ENCODE measurements at places on chromosomes 5 and 9. TPM values are rescaled to one million over a fixed set of nuclear protein-coding genes. Genes with fewer than 3 reads are reported as not detected.

- peaks cover 17% of the 10 kb centered on the region for H3K27me3 ChIP-seq
- H3K4me1 ChIP-seq: no peaks in the 10 kb centered on the region
- no peak overlapping the region for H3K27ac ChIP-seq
- peak; percentile 38 for DNase-seq
- no peak overlapping the region for H3K4me3 ChIP-seq
- peaks cover 13% of the 10 kb centered on the region for H3K36me3 ChIP-seq
Observed at GRCh38 chr5:159386028-159386711, 55.9 kb upstream of the IL12B start.

DNA sequence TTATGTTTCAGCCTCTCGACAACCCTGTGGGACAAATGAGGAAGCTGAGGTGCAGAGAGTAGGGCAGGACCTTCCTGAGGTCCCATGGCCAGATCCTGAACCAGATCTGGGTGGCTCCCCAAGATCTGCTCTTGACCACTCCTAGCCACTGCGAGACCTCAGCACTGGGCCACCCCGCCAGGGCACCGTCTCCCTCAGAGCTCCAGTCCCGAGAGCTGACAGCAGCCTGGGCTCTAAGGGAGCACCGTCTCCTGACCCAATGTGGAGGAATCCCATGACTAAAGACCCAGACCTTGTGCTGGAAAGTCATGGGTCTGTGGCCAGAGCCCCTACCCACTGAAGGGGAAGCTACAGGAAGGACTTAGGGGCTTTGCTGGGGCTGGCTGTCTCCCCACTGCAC, 4.5 kb upstream of the LMX1B start:
- H3K27me3 ChIP-seq: peaks cover 59% of the 10 kb centered on the region
- H3K4me3 ChIP-seq: no peak overlapping the region
- DNase-seq: no peak
- H3K4me1 ChIP-seq: peaks cover 8% of the 10 kb centered on the region

- H3K4me1 ChIP-seq: peaks cover 18% of the 10 kb centered on the region
- no peaks in the 10 kb centered on the region for H3K36me3 ChIP-seq
- no peak for DNase-seq
- peaks cover 1% of the 10 kb centered on the region for H3K27me3 ChIP-seq
- H3K4me3 ChIP-seq: no peak overlapping the region
- no peak overlapping the region for H3K27ac ChIP-seq
Observed at GRCh38 chr9:129323376-129323998, 145.4 kb upstream of the IER5L start.

DNA sequence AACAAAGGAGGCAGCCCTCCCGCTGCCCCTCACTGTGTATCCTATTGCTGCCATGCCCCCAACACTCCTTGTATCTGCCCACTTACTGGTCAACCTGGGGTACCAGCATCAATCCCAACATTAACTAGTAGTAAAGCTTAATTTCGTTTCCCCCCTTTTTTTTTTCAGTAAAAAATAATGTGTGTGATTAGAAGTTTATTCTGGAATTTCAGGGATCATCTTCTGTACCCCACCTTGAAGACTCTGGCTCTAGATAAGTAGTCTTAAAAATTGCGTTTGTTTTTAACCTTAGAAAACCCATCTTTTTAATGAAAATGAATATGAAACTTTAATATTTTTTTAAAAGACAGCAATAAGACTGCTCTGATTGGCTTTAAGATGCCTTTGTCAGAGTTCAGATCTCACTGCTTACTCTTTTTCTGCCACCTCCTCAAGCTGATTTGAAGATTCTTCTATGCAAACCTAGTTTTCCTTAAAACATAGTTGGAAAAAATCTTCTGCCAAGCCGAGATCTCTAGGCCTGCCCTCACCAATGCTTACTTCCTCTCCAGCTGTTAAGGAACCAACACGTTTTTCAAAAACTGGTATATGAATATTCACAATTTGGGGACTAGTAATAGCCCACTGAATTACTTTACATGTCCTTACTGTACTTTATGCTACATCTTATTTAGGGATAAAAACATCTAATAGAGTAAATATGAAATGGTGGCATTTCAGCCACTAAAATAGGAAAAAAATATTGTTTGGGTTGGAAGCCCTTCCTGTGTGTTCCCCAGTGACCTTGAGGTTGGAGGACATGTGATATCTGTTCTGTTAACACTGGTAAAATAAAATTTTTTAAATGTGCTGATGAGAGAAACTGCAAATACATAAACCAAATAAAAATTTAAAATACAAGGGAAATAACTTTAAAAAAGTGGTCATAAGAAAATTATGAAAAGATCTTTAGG, 4.0 kb upstream of the RHOBTB3 start:
- no peak overlapping the region for H3K4me3 ChIP-seq
- H3K27ac ChIP-seq: no peak overlapping the region
- peaks cover 50% of the 10 kb centered on the region for H3K27me3 ChIP-seq
- DNase-seq: no peak
- H3K4me1 ChIP-seq: peaks cover 26% of the 10 kb centered on the region

DNA sequence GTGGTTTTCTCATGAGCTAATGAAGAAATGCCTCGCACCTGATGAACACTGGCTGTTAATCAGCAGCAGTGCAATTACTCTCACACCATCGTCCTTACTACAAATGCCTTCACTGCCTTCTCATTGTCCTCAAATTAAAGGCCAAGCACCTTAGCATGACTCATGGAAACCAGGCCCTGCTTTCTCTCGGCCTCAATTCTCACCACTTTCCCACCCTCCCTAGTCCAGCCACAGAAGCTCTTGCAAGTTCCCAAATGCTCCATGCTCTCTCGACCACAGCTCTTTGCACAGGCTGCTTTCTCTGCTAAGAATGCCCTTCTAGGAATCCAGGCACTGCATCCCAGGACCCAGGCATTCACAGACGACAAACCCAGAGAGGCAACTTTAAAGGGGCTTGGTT, 94.6 kb upstream of the KLF4 start:
- H3K4me3 ChIP-seq: no peak overlapping the region
- no peaks in the 10 kb centered on the region for H3K36me3 ChIP-seq
- no peak for DNase-seq
- H3K27ac ChIP-seq: no peak overlapping the region

- DNase-seq: no peak
- no peaks in the 10 kb centered on the region for H3K27me3 ChIP-seq
- H3K4me3 ChIP-seq: no peak overlapping the region
- no peaks in the 10 kb centered on the region for H3K36me3 ChIP-seq
Observed at GRCh38 chr5:152364899-152365298, 40.2 kb downstream of the NMUR2 start.

PCDHGA6 gene
- total RNA-seq: 0.31 TPM

ANKS6 gene
- 13.4 TPM for total RNA-seq

GRCh38 chr5:74103131-74104023, 477.4 kb downstream of the ARHGEF28 start:
- H3K4me1 ChIP-seq: no peaks in the 10 kb centered on the region
- H3K36me3 ChIP-seq: no peaks in the 10 kb centered on the region
- no peaks in the 10 kb centered on the region for H3K27me3 ChIP-seq
- no peak for DNase-seq
- H3K4me3 ChIP-seq: no peak overlapping the region

- H3K27ac ChIP-seq: no peak overlapping the region
- no peaks in the 10 kb centered on the region for H3K36me3 ChIP-seq
- H3K4me1 ChIP-seq: peaks cover 7% of the 10 kb centered on the region
- DNase-seq: no peak
Observed at GRCh38 chr5:108753331-108753730, 5.6 kb downstream of the FER start.

DNA sequence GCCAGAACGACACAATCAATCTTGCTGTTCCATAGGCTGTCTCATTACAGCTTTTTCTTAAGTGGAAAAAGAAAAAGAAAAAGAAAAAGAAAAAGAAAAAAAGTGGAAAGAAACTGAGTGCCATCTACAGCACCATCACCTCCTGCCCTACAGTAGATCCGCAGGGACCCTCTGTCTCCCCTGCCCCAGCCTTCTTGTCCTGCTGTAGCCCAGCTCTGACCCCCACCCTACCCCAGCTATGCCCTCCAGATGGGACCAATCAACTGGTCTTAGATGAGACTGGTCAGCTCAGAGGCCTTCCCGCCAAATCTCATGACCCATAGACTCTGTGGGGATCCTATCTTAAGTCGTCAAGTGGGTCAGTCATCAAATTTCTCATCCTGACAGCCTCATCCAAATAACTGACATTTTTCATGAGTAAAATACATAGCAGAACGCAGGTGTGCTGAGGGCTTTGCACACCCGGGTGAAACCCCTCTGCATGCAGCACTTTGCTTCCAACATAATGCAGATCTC, 34.8 kb downstream of the TSPAN17 start:
- H3K36me3 ChIP-seq: no peaks in the 10 kb centered on the region
- no peak for DNase-seq
- peaks cover 54% of the 10 kb centered on the region for H3K27me3 ChIP-seq
- H3K4me3 ChIP-seq: no peak overlapping the region
- no peaks in the 10 kb centered on the region for H3K4me1 ChIP-seq

GRCh38 chr5:180109920-180110319, 38.4 kb upstream of the RNF130 start:
- H3K27me3 ChIP-seq: no peaks in the 10 kb centered on the region
- no peak for DNase-seq
- H3K36me3 ChIP-seq: no peaks in the 10 kb centered on the region
- H3K27ac ChIP-seq: no peak overlapping the region
- no peak overlapping the region for H3K4me3 ChIP-seq

- no peaks in the 10 kb centered on the region for H3K36me3 ChIP-seq
- H3K4me1 ChIP-seq: no peaks in the 10 kb centered on the region
- DNase-seq: no peak
- no peak overlapping the region for H3K27ac ChIP-seq
Observed at GRCh38 chr9:74642376-74642775, 145.2 kb downstream of the RORB start.

- H3K4me3 ChIP-seq: no peak overlapping the region
- peak; percentile 8 for DNase-seq
- peaks cover 45% of the 10 kb centered on the region for H3K4me1 ChIP-seq
- no peak overlapping the region for H3K27ac ChIP-seq
- peaks cover 31% of the 10 kb centered on the region for H3K36me3 ChIP-seq
Observed at GRCh38 chr5:96946381-96946780, 10.5 kb downstream of the LNPEP start.

DNA sequence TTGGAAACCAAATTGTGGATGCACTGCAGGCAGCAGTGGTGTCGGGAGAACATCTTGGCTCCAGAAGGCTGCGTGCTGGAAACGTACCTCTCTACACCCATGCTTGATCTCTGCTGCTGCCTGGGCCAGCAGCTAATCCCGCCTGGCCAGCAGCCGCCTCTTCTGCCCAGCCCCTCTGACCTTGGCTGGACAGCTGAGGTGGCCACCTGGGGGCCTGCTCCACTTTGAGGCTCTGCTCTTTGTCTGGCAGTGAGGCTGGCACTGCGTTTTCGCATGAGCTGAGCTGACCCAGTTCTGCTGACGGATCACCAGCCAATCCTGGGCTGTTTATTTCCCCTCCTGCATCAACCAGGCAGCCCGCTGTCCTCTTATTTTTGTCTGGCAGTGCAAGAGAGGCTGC, 154.9 kb downstream of the TENT4A start:
- DNase-seq: no peak
- H3K4me1 ChIP-seq: no peaks in the 10 kb centered on the region
- H3K4me3 ChIP-seq: no peak overlapping the region
- no peaks in the 10 kb centered on the region for H3K27me3 ChIP-seq
- H3K36me3 ChIP-seq: no peaks in the 10 kb centered on the region

DNA sequence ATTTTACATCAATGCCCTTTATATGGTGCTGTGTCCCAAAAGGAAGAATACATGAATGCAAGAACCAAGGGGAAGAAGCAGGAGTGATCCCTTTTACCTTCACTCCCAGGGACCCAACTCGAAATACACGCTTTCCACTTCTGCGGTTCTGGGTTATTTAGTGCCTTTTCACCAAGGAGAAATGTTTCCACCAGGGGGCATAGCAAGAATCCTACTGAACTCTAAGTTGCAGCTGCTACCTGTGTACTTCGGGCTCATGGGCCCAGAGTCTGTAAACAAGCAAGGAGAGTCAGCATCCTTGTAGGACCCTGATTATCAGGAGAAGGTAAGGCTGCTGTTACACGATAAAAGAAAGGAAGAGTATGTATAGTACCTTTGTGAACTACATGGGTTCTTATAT, 45.7 kb downstream of the DPYSL3 start:
- no peaks in the 10 kb centered on the region for H3K36me3 ChIP-seq
- no peak overlapping the region for H3K27ac ChIP-seq
- H3K27me3 ChIP-seq: no peaks in the 10 kb centered on the region
- DNase-seq: no peak
- no peak overlapping the region for H3K4me3 ChIP-seq

SPINK5 gene
- not detected for total RNA-seq
